ENCODE measurements at places on chromosomes 3 and 15.

DNA sequence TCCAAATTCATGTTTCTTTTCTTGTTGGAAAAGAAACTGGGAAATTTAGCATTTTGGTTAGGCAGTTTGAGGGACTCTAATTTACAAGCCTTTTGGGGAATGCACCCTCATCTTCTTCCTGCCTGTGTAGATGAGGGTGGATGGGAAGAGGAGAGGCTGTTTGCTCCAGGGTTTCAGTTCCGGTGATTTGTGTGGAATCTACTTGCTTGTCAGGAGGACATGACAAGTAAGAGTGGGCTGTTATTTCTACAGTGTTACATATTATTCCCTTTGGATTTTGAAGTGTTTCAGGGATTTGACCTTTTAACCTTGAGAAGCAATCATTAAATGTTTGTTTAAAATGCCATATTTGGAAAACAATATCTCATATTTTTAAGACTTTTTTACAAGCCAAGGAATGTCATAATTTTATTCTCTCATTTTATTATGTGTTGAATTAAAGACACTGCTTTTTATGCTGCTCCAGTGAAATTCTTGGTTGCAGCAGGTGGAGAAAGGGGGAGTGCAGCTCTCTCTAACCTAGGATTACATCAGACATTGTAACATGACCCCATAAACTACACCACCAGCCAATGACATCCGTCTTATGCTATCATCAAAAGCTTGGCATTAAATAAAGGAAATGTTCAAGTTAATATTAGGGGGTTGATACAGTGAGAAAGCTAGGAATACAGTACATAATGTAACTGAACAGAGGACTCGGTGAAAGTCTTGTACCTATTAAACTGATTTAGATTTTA lies 30.2 kb downstream of the PLAAT1 start:
- no peak for DNase-seq

- no peak for DNase-seq
These were observed 95.4 kb downstream of the PLOD2 start for GRCh38 chr3:146065573-146066006.

- DNase-seq, result no peak
These were observed 3.4 kb downstream of the KIF23 start for GRCh38 chr15:69417581-69417980.

- DNase-seq, result no peak
These were observed 75.6 kb downstream of the PDZRN3 start for GRCh38 chr3:73549051-73549600.

- DNase-seq, result no peak
These were observed 17.9 kb downstream of the ACSBG1 start for GRCh38 chr15:78216276-78217104.

DNA sequence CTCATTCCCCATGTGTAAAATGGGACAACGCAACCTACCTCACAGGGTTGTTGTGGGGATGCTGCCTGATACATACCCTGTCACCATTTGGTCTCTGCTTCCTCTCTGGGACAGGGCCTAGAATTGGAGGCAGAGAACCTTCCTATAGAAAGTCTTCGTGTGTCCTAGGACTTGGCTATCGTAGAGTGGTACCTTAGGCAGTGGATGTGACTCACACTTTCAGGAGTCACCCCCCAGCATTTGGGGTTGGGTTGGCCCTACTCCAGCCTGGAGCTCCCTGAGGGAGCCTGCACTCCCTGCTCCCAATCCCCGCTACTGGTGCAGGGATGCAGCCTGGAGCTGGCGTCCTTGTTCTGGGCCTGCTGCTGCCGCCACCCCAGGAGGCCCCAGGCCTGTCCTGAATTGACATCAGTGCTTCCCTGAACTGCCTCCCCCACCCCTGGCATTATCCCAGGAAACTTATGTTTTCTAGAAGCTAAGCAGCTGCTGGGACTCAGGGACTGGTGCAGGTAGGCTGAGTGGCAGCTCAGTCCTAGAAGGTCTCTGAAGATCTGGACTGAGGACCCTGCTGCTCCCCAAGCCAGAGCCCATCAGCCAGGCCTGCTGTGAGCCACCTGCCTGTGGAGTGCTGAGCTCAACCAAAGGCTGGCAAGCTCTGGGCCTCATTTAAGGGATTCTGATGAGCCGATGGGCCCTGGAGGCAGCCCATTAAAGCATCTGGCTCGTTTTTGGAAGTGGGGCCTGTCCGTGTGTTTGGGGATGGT lies 9.9 kb downstream of the C15orf39 start:
- DNase-seq, result no peak

DNA sequence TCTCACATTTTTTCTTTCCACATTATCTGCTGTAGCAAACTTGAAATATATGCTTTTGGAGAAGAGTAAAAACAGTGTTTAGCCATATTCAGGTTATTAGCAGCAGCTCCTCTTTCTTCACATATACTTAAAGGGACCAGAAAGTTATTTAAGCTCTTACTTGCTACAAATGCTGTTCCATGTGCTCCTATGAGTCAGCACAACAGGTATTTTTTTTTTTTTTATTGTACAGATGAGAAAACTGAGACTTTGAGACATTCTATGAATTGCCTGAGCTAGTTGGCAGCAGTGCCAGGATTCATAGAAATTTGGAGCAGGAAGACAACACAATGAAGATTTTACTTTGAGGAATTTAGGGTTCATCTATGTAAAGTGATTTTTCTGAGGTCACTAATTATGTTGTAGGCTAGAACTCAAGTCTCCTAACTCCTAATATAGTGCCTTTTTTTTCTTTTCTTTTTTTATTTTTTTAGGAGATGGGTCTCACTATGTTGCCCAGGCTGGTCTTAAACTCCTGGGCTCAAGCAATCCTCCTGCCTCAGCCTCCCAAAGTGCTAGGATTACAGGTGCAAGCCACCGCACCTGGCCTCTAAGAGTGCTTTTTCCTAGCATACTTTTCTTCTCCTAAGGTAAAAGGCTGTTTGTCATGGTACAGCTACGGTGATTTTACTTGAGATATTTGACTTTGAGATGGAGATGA lies 23.6 kb downstream of the SETD5 start:
- DNase-seq, result no peak

- DNase-seq, result no peak
These were observed 6.6 kb upstream of the ICE2 start for GRCh38 chr15:60485365-60486055.

- DNase-seq, result no peak
These were observed 49.0 kb upstream of the SEMA4B start for GRCh38 chr15:90151989-90152645.

DNA sequence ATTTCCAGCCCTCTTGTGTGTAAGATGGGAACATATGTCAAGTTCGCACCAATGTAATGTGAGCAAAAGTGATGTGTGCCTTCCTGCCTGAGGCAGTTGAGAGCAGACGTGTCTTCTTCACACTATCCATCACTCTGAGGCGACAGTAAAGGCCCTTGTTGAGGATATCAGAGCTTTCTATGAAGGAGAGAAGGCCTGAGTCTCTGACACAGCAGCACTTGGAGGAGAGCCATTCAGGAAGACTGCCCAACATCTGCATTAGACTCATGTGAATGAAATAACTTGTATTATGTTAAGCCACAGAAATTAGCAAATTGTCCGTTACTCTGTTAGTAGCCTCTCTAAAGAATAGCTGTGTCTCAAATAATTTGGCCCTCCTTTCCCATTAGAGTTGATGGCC lies 108.8 kb upstream of the CCDC54 start:
- DNase-seq, result no peak

DNA sequence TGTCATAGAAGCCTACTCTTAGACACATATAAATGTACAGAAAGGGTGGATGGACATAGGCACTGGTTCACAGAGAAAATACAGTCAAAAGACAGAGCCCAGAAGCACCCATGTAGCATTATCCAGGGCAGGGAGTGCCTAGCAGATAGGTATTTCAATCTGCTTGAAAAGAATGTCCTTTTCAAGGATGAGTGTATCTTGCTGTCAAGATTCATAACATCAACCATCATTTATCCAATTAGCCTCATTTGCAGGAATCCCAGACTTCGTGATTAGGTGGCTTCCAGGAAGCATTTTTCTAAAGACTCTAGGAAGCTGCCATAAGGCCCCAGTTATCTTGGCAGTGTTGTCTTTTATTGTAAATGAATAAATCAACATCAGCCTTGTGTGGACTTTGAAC lies 55.6 kb downstream of the SCN11A start:
- no peak for DNase-seq

- no peak for DNase-seq
These were observed 74.1 kb upstream of the RAP2B start for GRCh38 chr3:153087595-153088566.

DNA sequence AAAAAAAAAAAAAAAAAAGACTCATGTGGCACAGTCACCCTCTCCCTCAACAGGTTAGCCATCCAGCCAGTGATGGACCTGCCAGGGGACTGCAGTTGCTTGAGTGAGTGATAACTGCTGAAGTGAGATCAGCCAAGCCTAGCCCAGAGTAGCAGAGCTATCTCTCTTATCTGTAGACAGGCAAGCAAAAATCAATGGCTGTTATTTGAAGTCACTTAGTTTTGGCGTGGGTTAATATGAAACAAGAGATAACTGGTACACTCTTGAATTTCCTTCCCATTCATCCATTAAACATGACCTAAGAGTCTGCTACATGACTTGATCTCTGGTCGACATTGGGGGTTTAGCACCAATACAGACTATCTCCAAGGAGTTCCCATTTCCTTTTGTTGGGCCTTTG lies 51.2 kb upstream of the TNIK start:
- DNase-seq, result no peak

DNA sequence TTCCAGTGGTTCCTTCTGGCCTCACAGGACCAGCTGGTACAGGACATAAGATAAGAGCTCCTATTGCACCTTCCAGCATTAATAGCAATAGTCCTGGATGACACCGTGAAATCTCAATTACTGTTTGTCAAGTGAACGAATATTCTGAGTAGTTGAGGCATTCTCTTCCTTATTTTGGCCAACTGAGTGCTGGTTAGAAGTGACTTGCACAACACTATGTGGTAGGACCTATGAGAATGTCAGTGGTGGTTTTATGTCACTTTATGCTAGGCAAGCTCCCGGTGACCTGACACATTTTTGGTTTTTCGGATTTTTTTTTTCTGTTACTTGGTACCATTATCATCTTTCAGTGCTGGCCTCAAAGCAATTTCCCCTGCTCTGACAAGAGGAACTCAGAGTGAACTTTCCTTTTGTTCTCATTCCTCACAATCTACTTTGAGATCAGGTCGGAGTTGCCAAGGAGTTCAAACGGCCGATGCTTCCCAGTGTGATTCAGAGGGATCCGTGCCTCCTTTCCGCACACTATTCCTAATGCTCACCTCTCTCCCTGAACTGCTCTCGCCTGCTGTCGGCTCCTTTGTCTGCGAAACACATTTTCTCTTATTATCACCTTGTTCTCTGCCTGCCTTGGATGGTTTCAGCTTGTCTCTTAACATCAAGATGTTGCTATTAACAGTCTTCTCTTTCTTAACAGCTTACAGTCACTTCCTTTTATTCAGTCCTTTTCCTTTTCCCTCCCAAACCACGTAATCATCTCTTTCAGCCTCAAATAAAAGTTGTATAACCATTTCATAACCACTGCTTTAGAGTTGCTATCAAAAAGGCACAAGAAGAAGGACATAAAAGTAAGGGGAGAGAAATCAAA lies 35.8 kb downstream of the QTRT2 start:
- no peak for DNase-seq

GRCh38 chr15:64574301-64575017 lies 114.1 kb downstream of the ZNF609 start:
- no peak for DNase-seq

DNA sequence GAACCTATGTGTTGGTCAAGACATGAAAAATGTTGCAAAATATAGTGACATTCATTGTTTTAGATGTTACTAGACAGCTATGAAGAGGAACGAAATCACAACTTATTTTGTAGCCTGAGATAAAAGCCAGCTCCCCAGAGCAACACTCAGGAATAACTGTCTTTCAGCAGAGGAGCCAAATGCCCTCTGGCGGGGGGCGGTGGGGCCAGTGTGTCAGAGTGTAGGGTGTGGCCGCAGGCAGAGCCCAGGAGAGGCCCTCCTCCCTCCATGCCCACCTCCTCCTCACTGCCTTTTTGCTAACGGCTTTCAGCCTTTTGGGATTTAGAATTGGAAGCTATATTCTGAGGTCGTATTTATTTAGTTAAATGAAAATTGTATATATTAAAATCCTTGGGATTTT lies 16.9 kb downstream of the APOD start:
- no peak for DNase-seq

- DNase-seq, result no peak
These were observed 62.2 kb upstream of the ZNF280D start for GRCh38 chr15:56795502-56795901.

DNA sequence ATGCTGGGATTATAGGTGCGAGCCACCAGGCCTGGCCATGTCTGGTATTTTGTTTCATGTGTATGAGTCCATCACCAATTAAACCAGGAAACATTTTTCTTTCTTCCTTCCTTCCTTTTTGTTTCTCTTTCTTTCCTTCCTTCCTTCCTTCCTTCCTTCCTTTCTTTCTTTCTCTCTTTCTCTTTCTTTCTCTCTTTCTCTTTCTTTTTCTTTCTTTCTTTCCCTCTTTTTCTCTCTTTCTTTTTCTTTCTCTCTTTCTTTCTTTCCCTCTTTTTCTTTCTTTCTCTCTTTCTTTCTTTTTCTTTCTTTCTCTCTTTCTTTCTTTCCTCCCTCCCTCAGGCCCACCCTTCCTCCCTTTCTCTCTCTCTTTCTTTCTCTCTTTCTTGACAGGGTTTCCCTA lies 83.4 kb downstream of the SLC9A9 start:
- no peak for DNase-seq

- no peak for DNase-seq
These were observed 6.1 kb upstream of the LEKR1 start for GRCh38 chr3:156819842-156820691.

GRCh38 chr3:191283400-191283799 lies 45.8 kb upstream of the CCDC50 start:
- DNase-seq, result no peak

GRCh38 chr15:40344631-40345120 lies 3.9 kb upstream of the CCDC9B start:
- DNase-seq, result peak; percentile 48

- DNase-seq, result no peak
These were observed 285.3 kb upstream of the RARB start for GRCh38 chr3:25142609-25143355.

GRCh38 chr3:45227946-45228345 lies 1.9 kb upstream of the TMEM158 start:
- DNase-seq, result no peak

DNA sequence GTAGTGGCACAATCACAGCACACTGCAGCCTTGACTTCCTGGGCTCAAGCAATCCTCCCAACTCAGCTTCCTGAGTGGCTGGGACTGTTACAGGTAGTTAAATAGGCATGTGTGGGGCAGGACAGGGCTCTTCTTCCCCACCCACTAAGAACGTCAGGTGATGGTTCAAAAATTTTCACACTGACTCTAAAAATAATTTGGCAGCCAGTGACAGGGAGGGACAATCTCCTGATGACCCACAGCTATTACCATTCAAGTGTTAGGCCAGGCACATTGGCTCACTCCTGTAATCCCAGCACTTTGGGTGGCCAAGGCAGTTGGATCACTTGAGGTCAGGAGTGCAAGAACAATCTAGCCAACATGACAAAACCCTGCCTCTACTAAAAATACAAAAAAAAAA lies 12.2 kb upstream of the TRMT10C start:
- DNase-seq, result no peak

DNA sequence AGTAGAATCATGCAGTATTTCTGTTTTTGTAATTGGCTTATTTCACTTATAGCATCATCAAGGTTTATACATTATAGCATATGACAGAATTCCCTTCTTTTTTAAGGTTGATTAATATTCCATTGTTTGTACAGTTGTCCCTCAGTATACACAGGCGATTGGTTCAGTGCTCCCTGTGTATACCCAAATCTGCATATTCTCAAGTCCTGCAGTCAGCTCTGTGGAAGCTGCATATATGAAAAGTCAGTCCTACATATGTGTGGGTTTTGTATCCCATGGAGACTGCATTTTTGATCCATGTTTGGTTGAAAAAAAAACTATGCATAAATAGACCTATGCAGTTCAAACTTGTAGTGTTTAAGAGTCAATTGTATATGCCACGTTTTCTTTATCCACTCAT lies 127.7 kb downstream of the ISL2 start:
- no peak for DNase-seq

Measured in stimulated activated CD8-positive, alpha-beta memory T cell treated with anti-CD3 and anti-CD28 coated beads, Interleukin-4, amount 100 ng/mL, for 1 hour (primary cell).